Naive thymus-derived CD4-positive, alpha-beta T cell (primary cell): ENCODE measurements at places on chromosomes 3 and 15. TPM values are rescaled to one million over a fixed set of nuclear protein-coding genes. Genes with fewer than 3 reads are reported as not detected.

GRCh38 chr3:9390265-9390888, 7.0 kb upstream of the SETD5 start:
- peaks cover 25% of the 10 kb centered on the region for H3K4me1 ChIP-seq
- H3K27ac ChIP-seq, result peak overlapping the region; percentile 20
- peaks cover 39% of the 10 kb centered on the region for H3K36me3 ChIP-seq
- no peak for DNase-seq
- H3K27me3 ChIP-seq, result no peaks in the 10 kb centered on the region

GRCh38 chr3:42052132-42052483, 39.0 kb upstream of the TRAK1 start:
- no peak overlapping the region for H3K4me3 ChIP-seq
- H3K27me3 ChIP-seq, result no peaks in the 10 kb centered on the region
- no peaks in the 10 kb centered on the region for H3K36me3 ChIP-seq
- H3K27ac ChIP-seq, result no peak overlapping the region
- peaks cover 6% of the 10 kb centered on the region for H3K4me1 ChIP-seq

GRCh38 chr3:14907043-14907966, 40.1 kb upstream of the NR2C2 start:
- no peak for DNase-seq
- H3K27ac ChIP-seq, result no peak overlapping the region
- H3K4me1 ChIP-seq, result no peaks in the 10 kb centered on the region
- no peak overlapping the region for H3K4me3 ChIP-seq
- H3K27me3 ChIP-seq, result no peaks in the 10 kb centered on the region

- no peak overlapping the region for H3K4me3 ChIP-seq
- no peaks in the 10 kb centered on the region for H3K4me1 ChIP-seq
- no peaks in the 10 kb centered on the region for H3K36me3 ChIP-seq
- H3K27ac ChIP-seq, result no peak overlapping the region
Observed at GRCh38 chr3:61637088-61638051, 76.0 kb downstream of the PTPRG start.

The XIRP1 gene
- not detected for total RNA-seq

The DCUN1D1 gene
- 53.0 and 57.7 TPM in 2 replicates for total RNA-seq

DNA sequence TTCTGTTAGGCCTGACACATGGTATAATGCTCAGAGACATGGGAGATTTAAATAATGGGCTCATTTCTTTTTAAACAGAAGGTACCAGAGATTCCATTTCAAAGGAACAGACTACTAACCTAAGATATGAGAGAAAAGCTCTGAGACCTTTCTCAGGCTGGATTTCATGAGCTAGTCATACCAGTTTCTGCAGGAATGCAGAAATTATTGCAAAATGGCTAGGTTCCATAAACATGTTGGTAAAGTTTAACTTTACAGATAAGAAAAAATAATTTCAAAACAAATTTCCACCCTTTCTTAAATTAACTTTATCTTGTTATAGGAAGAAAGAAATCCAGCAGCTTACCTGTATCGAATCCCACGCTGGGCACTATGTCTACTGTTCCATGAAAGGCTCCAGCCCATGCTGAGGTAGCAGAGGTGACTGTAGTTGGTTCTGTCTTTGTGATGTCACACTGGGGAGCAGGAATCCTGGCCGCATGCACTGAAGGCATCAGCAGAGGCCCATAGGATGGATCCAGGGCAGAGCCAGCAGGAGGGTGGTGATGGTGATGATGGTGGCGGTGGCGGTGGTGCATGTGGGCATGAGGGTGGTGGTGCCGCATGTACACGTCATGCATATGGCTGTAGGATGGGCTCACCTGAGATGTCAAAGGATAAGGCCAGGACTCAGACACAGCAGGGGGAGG, 22.6 kb downstream of the VGLL3 start:
- H3K27ac ChIP-seq, result no peak overlapping the region
- H3K27me3 ChIP-seq, result no peaks in the 10 kb centered on the region
- no peaks in the 10 kb centered on the region for H3K4me1 ChIP-seq
- H3K4me3 ChIP-seq, result no peak overlapping the region

DNA sequence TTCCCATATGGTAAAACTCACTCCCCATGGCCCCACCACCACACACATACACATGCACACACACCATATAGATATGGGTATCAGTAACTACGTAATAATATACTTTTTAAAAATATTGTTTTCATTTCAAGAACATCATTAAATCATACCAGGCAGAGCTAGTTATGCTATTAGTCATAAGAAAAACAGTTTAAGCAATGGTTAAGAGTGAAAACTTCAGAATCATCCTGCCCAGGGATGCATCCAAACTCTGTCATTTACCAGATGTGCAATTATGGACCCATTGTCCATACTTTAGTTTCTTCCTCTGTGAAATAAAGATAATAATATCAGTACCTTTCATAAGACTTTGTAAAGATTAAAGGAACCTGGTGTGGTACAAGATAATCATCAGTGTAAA, 608.3 kb downstream of the RBMS3 start:
- no peak for DNase-seq
- H3K27me3 ChIP-seq, result no peaks in the 10 kb centered on the region
- no peaks in the 10 kb centered on the region for H3K4me1 ChIP-seq
- no peak overlapping the region for H3K4me3 ChIP-seq
- no peak overlapping the region for H3K27ac ChIP-seq

GRCh38 chr3:19221081-19221480, 72.8 kb downstream of the KCNH8 start:
- H3K27me3 ChIP-seq, result no peaks in the 10 kb centered on the region
- no peak for DNase-seq
- H3K27ac ChIP-seq, result no peak overlapping the region
- no peak overlapping the region for H3K4me3 ChIP-seq
- no peaks in the 10 kb centered on the region for H3K4me1 ChIP-seq
- no peaks in the 10 kb centered on the region for H3K36me3 ChIP-seq
